NCI-H1694 treated with DMSO at 0.1 percent for 48 hours (cell line): ENCODE measurements at places on chromosomes 2 and 18.

- no peak for DNase-seq
Observed at GRCh38 chr18:7090771-7091170, 26.8 kb downstream of the LAMA1 start.

DNA sequence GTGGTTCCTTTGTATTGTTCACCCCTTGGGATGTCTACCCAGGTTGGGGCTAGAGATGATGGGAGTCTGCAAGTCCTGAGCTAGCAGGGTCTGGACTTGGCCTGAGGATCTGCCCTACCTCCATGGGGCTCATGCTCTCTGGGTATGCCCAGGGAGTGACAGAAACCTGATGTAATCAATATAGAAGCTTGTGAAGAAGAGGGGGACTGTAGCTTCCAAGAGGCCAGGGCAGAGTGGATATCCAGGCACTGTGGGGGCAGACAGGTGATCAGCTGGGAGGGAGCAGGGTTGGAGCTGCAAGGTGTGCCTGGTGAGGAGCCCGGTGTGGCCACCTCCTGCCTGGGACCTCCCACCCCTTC is 164.2 kb downstream of the CTIF start:
- no peak for DNase-seq

GRCh38 chr2:24893934-24894333 is 26.1 kb downstream of the ADCY3 start:
- no peak for DNase-seq

GRCh38 chr18:9290156-9290555 is 44.4 kb upstream of the TWSG1 start:
- no peak for DNase-seq

GRCh38 chr2:69217333-69218080 is 169.5 kb downstream of the GFPT1 start:
- DNase-seq: no peak

DNA sequence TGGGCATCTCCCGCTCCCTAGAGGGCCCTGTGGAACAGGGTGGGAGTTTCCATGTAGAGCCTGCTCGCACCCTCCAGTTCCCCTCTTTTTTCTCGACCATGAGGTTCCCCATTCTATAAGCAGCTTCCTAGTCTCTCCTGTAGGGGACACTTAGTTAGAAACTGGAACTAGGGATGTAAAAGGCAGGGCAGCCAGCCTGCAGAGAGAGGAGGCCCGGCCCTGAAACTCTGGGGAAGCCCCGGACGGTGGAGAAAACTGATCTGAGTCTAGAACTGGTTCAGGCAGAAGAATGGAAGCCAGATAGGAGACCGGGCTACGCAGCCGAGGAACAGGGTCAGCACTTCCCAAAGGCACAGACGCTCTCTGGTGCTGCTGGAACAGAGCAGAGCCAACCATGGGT is 51.6 kb upstream of the ATG16L1 start:
- no peak for DNase-seq

GRCh38 chr2:52686935-52687334 is 1080.7 kb upstream of the CHAC2 start:
- DNase-seq: no peak

GRCh38 chr2:159737292-159737916 is 25.1 kb downstream of the MARCHF7 start:
- no peak for DNase-seq

GRCh38 chr2:36348721-36349120 is 6.9 kb upstream of the CRIM1 start:
- no peak for DNase-seq

GRCh38 chr2:2731816-2732284 is 400.8 kb upstream of the MYT1L start:
- DNase-seq: no peak

- no peak for DNase-seq
Observed at GRCh38 chr2:54556621-54557121, 100.5 kb downstream of the SPTBN1 start.

- no peak for DNase-seq
Observed at GRCh38 chr2:64273524-64274398, 129.5 kb upstream of the PELI1 start.
